ENCODE measurements at places on chromosomes 12 and 14.

GRCh38 chr12:13229504-13229903 is 33.0 kb downstream of the EMP1 start:
- no peak for DNase-seq

DNA sequence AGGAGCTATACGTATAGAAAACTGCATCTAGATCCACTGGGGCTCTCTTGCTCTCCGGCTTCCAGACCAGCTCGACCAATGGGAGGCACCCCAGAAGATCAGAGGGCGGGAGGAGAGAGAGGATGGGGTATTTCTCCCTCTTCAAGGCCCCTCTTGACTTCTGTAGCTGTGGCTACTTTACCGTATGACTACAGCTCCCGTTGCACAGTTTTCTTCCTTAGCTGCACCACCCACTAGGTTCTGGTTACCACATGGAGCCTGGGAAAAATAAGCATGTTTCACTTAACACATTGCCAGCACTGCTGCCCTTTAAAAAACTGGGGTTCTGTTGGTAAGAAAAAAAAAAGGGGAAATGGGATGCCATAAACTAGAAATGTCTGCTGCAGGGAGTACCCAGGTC is 214.4 kb downstream of the TBX5 start:
- no peak for DNase-seq

DNA sequence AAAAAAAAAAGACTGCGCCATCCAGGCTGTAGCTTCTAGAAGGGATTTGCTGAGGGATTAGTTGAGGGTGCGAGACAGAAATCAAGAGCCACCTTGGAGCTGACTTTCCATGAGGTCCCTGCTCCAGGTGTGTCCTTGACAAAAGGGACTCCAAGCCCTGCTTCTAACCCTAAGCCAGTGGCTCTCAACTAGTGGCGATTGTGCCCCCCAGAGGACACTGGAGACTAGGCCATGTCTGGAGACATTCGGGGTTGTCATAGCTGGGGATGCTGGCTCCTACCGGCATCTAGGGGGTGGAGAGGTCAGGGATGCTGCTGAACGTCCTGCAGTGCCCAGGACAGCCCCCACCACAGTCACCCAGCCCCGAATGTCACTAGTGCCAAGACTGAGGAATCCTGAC is 40.6 kb downstream of the SPRING1 start:
- DNase-seq: no peak

DNA sequence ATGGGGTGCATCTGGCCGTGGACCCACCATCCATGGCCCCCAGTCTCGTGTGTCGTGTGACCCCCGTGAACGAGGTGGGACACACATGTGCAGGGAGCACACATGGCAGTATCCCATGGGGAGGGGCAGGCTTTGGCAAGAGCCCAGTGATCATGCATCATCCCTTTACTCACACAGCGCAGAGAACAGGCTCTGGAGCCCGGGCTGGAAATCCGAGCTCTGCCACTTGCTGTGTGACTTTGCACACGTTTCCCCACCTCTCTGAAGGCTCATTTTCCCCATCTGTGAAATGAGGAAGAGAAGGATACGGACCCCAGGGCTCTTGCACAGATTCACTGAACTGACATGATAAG is 119.9 kb downstream of the PHETA1 start:
- no peak for DNase-seq

GRCh38 chr12:46555406-46555852 is 182.9 kb upstream of the SLC38A2 start:
- peak; percentile 86 for DNase-seq

DNA sequence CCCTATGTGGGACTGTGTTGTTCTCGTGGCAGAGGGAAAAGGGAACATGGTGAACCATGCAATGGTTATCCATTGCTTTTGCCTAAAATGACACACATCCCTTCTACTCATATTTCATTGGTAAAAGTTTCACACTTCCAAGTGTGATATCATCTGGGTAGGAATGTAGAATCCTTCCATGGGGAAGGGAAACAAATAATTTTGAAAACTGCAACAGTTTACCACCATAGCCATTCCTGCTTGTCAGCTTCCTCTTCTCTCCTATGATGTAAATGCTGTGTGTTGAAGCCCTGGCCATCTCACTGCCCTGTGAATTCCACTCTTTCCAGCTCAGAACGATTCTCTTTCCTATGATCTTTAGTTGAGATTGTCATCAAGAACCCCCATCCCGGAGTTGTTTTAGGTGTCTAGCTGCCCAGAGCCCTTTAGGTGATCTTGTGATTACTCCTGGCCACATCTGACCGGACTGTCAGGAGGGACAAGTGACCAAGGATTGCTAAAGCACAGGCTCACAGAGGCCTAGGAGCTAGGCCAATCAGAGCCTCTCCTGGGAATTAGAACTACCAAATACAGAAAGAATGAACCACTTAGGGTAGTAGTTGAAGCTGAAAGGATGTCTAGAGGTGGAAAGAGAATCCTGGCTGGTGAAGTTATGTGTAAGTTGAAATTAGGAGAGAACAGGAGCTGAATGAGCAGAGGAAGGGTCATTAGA is 84.6 kb downstream of the VCPKMT start:
- DNase-seq: peak; percentile 46

GRCh38 chr14:76872796-76873432 is 46.7 kb downstream of the LRRC74A start:
- peak; percentile 15 for DNase-seq

GRCh38 chr14:63470962-63471793 is 72.0 kb downstream of the PPP2R5E start:
- peak; percentile 61 for DNase-seq

DNA sequence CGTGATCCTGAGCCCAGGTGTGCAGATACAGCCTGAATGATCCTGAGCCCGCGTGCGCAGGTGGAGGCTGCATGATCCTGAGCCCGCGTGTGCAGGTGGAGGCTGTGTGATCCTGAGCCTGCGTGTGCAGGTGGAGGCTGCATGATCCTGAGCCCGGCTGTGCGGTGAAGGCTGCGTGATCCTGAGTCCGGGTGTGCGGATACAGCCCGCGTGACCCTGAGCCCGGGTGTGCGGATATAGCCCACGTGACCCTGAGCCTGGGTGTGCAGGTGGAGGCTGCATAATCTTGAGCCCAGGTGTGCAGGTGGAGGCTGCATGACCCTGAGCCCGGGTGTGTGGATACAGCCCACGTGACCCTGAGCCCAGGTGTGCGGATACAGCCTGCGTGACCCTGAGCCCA is 20.3 kb downstream of the BRF1 start:
- DNase-seq: no peak

GRCh38 chr14:87063181-87063580 is 929.8 kb downstream of the GALC start:
- DNase-seq: no peak

- DNase-seq: no peak
Measured at GRCh38 chr12:8785499-8785898, 36.9 kb upstream of the A2ML1 start.

- DNase-seq: peak; percentile 97
Measured at GRCh38 chr14:74979442-74980397, 23.0 kb upstream of the EIF2B2 start.

- no peak for DNase-seq
Measured at GRCh38 chr12:3241621-3242020, 164.4 kb downstream of the TSPAN9 start.

- DNase-seq: no peak
Measured at GRCh38 chr14:43471595-43471994, 1035.5 kb downstream of the FSCB start.

GRCh38 chr12:64824500-64825142 is at the start of gene TBC1D30:
Gene TBC1D30, plus strand, starts transcription at chr12:64824647. Its CDS starts 233 bp downstream, at chr12:64824880.
- DNase-seq: peak; percentile 9

DNA sequence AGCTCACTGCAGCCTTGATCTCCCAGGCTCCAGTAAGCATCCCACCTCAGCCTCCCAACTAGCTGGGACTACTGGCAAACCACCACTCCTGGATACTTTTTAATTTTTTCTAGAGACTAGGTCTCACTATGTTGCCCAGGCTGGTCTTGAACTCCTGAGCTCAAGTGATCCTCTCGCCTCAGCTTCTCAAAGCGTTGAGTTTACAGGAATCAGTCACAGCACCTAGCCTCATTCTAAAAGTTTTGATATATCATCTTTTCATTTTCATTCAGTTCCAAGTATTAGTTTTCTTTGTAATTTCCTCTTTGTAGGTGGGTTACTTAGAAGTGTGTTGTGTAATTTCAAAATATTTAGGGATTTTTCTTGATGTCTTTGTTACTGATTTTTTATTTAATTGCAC is 9.6 kb downstream of the CBX5 start:
- DNase-seq: no peak

- DNase-seq: no peak
Measured at GRCh38 chr12:60819794-60820193, 1224.0 kb downstream of the SLC16A7 start.

GRCh38 chr14:67663633-67664032 is 10.8 kb downstream of the VTI1B start:
- DNase-seq: no peak

DNA sequence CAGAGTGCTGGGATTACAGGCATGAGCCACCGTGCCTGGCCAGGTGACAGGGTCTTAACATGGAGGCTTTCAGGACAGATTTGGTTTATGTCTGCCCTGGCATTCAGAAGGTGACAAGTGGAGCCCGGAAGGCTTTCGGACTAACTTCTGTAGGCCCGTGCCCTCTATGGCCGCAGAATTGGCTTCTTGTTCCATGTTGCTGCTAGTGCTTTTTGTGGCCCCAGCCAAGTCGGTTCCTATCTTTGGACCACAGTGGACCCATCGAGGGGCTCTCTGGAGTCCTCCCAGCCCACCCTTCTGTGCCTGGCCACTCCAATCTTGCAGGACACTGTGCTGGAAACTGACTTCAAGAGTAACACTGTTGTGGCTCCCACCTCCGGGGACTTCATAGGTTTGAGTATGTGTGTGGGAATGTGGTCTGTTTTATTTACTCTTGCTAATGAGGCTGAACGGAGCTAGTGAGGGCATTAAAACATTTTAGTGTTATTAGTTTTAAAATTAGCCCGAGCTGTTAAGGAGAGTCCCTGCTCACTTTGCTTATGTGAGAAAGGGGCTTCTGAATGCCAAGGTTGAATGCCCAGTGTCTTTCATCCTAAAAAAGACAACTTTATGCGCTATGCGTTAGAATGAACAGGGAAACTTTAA is 245.9 kb downstream of the CACNA1C start:
- no peak for DNase-seq

GRCh38 chr12:127519779-127520178 is 747.2 kb upstream of the TMEM132C start:
- no peak for DNase-seq

- no peak for DNase-seq
Measured at GRCh38 chr12:49197256-49197655, 8.4 kb upstream of the TUBA1A start.

DNA sequence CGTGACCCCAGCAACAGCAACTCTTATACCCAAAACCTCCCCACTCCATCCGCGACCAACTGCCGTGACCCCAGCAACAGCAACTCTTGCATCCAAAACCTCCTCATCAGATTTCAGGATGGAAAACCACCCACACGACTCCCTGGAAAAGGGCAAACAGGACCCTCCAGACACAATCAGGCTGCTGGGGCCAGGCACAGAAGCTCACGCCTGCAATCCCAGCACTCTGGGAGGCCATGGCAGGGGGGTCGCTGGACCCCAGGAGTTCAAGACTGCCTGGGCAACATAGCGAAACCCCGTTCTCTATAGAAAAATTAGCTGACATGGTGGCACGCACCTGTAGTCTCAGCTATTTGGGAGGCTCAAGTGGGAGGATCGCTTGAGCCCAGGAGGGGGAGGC is 19.7 kb downstream of the PGAM5 start:
- no peak for DNase-seq

GRCh38 chr14:88247228-88247627 is 75.8 kb downstream of the KCNK10 start:
- no peak for DNase-seq

GRCh38 chr12:54131641-54132280 is 57.0 kb downstream of the SMUG1 start:
- no peak for DNase-seq

GRCh38 chr12:119512772-119513497 is 80.6 kb upstream of the TMEM233 start:
- DNase-seq: no peak

- DNase-seq: no peak
Measured at GRCh38 chr14:90398841-90399540, 2.2 kb downstream of the CALM1 start.

DNA sequence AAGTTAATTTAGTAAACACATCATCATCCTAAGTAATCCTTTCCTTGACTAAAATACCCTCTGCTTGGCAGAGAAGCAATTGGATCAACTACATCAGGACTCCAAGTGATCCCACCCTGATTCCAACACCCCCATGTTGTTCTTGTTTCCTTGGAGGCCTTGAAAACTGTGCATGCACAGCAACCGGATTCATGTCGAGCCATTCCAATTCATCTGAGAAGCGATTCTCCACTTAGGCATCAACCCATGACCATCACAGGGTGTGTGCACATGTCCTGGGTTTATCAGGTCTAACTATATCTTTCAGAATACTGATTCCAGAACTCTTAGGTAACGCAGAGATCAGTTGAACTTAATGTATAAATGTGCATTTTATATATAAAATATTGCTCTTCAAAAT is 163.0 kb downstream of the NAV3 start:
- DNase-seq: no peak
